Tibial nerve (tissue), 4 donors: ENCODE measurements at places on chromosomes 11 and 22.
A peak's percentile ranks its signal among the peaks of the same experiment; 100 is the strongest.

DNA sequence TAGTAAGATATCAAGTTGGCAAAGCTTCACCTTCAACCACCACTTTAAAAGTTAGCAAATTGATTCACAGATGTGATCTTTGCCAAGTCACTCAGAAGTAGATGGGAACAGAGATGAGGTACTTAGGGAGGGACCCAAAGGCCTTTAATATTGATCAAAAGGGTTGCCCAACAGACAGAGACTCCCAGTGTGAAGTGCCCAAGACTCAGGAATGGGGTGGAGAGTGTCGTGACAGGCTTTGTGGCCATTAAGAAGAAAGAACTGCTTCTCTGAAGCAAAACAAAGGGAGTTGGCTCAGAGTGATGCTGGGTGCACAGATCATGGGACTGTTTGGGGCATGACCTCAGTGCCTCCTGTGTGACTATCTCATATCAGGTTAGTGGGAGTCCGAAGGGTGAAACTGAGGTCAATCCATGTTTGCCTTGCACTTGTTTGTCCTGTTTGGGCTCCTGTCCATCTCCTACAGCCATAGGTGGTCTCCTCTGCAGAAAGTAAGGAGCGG is 132.3 kb downstream of the APIP start:
- no peak for DNase-seq

- no peak for DNase-seq
Observed at GRCh38 chr11:131637469-131638175, 267.2 kb downstream of the NTM start.

- no peak for DNase-seq
Observed at GRCh38 chr11:96213500-96213899, 129.5 kb downstream of the MAML2 start.

DNA sequence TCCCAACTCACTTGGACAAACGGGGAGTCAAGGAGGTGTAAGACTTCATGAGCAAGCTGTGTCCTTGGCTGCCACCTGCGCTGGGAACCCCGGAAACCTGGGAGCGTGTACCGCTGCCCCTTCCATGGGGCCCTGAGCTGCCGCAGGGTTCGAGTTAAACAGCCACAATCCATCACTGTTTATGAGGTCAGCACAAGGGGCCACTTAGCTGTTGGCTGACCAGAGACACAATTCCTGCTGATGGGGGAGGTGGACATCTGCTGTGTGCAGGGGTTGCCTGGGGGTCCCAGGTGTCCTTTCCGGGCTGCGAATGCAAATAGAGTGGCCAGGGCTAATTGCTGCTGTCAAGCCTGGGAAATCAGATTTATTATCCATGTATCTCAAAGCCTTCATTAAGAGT is 549.3 kb downstream of the BRD1 start:
- no peak for DNase-seq

DNA sequence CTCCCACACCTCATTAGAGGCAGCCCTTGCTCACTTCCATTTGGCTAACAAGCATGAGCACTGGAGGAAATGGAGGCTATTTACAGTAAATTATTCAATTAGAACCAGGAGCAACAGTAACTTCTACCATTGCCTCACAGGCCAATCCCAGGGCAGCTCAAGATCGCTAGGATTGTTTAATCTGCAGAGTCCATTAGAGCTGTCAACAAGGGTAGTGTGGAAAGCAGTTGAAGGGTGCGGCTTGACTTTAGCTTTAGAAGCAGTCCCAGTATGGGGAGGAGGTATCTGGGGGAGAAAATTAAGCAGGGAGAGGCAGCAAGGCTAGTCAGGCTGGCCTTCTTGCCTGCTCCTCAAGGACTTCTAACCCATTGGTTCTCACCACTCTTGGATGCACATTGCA is 38.3 kb upstream of the CYP2R1 start:
- no peak for DNase-seq

GRCh38 chr11:36078686-36079055 is 134.8 kb downstream of the LDLRAD3 start:
- no peak for DNase-seq

DNA sequence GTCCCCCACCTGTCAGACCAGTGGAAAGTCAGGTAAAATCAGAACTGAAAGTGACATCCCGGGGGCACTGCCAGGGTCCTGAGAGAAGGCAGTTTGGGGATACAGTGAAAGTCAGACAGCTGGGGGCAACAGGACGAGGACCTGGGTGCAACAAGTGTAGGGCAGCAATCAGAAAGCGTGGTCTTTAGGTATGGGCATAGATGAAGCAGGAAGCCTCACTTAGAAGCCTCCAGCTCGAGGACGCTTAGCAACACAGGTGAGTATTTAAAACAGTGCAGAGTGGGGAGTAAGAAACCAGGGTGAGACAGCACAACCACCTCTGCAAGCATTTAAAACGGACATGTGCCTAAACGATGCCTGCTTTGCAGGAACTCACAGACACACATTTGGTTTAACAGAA is 64.6 kb upstream of the POU2AF1 start:
- no peak for DNase-seq

- no peak for DNase-seq
Observed at GRCh38 chr11:86162239-86162638, 82.3 kb upstream of the EED start.

DNA sequence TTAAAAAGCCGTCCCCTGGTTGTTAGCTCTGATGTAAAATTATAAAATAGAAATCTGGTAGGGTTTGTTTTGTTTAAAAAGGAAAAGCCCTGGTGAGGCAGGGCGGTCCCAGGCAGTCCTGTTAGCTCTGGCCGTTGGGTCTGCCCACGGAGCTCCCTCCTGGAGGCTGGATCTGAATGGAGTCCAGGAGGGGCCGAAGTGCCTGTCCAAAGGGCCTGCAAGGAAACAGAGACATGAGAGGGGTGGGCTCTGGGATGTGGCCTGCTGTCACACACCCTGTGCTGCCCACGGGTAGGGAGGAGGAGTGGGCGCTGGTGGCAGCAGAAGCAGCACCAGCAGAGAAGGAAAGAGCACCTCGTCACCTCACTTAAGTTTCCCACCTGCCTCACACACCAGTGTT is 11.3 kb upstream of the PMM1 start:
- no peak for DNase-seq

DNA sequence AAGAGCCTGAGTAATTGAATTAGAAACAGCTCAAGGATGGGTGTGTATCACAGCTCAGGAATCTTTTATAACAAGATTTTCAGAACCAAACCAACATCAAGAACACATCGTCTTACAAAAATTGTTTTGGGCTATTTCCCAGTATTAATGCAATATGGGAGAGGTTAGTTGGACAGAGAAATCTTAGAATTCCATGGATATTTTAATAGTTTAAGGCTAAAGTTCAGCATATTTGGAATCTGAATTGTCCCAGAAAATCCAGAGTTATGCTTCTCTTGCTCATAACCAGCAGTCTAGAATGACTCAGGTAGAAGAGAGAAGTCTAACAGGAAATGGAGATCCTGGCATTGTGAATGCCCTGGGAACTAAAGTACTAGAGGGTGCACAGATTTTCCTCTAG is 74.6 kb downstream of the ADM start:
- DNase-seq = no peak

DNA sequence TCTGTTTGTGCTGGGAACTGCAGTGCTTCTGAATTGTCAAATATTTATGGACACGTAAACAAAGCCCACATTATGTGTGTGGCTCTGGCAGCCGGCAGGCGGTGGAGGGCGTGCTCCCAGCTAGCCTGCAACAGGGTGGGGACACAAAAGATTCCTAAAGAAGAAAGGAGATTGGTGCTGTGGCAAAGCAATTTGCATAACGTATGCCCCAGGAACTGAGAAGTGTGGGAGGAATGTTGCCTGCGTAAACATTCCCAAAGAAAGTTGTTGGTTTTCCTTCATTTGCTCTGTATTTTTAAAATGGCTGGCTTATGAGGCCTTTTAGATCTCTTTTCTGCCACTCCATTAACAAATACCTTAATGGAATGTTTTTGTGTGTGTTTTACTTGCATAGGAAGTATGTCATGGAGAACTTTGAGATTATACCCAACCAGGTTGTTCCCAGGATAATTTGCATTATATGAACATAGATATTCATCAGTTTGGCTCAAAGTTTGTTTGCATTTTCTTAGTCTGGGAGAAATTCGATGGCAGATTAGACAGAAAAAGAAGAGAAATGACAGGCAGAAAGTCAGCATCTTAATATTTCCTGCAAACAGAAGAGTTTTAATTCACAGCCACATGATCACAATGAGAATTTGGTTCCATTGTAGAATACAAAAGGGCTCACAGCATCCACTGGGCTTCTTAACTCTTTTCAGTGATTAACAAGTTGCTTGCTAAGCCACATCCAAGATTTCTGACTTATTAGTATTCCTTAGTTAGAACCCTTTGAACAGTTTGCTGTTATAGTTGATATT is 41.8 kb upstream of the DLAT start:
- DNase-seq = no peak

GRCh38 chr11:93775289-93775688 is 8.8 kb upstream of the MED17 start:
- no peak for DNase-seq

DNA sequence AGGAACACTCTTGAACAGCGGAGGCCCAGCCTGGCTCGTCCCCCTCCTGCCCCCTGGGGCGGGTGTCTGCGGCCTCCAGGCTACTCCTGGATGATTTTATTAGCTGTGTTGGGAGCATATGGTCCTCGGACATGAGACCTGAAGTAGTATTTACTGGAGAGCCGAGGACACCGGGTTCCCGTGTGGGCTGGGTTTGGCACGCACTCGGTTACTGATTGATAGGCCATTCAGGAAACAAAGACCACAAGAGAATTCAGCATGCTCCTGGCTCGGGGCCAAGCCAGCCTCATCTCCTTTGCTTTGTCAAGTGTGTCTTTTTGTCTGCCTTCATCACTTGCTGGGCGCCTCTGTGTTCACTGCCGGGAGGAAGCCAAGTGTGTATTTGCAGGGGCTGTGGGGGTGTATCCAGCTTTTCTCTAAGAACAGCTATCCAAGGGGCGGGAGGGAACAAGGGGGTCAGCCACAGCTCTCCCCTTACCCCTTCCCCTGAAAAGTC is 9.7 kb downstream of the FXYD2 start:
- DNase-seq = peak; percentile 57

DNA sequence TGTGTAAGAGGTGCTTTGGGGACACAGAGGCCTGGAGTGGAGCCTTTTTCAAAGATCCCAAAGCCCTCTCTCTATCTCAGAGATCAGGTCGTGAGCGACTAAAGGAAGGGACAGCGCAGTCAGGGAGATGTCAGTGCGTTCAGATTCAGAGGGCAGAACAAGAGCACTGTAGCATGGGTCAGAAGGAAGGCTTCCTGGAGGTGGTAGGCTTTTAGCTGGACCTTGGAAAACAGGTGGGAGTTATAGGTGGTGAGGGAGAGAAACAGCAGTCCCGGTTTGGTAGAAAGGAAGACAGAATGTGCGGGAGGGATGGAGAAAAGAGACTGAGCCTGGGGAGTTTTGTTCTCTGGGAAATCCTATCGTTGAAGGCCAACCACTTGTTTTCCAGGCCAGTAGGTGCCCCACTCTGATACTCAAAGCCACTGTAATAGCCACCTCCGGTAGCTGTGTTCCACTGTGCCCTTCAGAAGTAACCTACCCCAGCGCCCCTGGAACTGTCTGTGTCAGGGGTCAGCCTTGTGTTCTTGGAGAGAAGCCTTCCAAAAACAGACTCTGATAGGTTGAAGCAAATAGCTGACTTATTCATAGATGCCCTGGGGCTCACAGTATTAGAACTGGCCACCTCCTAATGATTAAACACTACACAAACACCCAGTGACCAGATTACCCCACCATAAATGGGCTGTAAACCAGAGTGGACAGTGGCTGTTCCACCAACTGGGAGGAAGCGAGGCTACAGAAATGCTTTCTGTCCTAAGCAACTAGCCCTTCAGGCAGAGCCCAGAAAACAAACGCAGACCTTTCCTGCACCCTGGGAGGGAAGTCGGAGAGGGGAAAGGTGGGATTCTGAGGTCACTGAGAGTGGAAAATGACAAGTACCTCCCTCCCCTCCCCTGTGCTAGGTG is 157.7 kb downstream of the DBX1 start:
- DNase-seq = no peak

GRCh38 chr22:17580441-17581031 is 17.2 kb downstream of the SLC25A18 start:
- DNase-seq = no peak
